NCI-H187 treated with DMSO at 0.1 percent for 48 hours (cell line): ENCODE measurements at places on chromosomes 7 and 10.

DNA sequence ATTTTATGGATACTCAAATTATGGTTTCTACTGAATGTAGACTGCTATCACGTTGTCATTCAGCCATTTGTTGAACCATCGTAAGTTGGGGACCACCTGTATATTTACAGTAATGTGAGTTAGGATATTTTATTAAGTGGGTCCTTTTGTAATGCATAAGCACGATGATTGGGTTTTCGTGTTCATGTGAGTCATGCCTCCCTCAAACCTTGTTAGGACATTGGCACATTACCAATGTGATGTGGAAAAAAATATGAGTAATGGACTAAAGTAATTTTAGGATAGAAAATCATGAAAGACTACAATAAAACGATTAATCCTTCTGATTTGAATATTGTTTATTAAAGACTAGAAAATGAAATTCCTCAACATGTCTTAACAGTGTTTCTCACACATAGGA is 8.7 kb downstream of the SMC3 start:
- DNase-seq, result no peak

DNA sequence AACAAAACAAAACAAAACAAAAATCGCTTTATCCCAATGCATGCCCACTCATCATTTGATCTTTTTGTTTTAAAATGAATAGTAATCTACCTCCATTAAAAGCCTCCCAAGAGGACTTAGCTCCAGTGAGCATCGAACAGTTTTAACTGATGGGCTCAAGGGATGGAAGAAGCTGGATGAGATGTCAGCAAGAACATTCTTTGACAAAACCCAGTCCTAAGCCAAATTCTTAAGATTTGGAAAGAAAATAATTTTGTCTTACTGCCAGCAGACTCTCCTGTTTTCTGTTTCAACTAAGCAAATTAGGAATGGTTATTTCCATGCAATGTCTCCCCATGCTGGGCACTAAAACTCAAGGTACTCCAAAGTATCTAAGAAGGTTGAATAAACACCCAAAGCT is 127.3 kb downstream of the RNLS start:
- DNase-seq, result no peak

- no peak for DNase-seq
Observed at GRCh38 chr7:2894118-2894940, 50.2 kb upstream of the GNA12 start.

DNA sequence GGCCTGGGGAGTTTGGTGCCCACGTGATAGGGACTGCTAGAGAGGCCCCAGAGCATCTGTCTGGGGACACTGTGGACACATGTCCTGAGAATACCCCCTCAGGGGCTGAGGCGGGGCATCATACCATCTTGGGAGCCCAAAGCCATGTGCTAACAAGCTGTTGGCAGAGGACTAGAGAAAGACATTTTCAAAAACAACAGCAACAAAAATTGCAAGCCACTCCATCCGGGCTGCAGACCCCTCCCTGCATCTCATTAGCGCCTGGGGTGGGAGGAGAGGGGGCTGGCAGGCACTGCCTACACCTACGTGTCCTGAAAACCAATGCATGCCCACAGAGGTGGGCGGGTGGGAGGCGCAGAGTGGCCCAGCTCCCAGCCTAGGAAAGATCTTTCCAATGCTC is 507.4 kb upstream of the PODXL start:
- no peak for DNase-seq

- DNase-seq, result no peak
Observed at GRCh38 chr10:132408823-132409666, 12.0 kb downstream of the PWWP2B start.

- no peak for DNase-seq
Observed at GRCh38 chr7:27179503-27180430, 5.3 kb downstream of the HOXA11 start.

GRCh38 chr10:68315582-68315981 is 16.3 kb upstream of the HNRNPH3 start:
- DNase-seq, result no peak

DNA sequence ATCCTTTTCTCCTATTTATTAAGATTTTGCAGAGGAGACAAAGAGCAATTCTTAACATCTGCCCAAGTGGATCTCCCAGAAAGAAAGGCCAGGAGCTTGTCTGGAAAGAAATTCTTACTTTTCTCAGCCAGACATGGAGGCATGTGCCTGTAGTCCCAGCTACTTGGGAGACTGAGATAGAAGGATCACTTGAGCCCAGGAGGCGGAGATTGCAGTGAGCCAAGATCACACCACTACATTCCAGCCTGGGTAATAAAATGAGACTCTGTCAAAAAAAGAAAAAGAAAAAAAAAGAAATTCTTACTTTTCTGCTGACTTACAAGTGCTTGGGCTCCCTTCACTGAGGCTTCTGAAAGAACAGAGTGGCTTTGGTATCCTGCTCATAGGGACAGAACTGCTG is 2.4 kb upstream of the CYP3A43 start:
- no peak for DNase-seq

DNA sequence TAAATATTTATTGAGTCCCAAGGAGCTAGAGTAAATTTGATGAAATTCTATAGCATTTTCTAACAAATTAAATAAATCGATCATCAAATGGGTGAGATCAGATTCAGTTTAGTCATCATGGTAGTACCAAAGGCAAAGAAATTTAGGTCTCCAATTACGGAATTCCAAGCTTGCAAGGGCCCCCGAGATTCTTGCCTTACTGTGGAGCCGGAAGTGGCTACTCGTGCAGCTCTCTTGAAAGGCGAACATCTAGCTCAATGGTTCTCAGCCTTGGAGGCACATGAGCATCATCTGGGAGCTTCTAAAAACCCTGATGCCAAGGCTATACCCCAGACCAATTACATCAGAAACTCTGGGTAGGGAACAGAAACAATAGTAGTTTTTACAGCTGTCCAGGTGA is 117.9 kb upstream of the PRR15 start:
- DNase-seq, result no peak

DNA sequence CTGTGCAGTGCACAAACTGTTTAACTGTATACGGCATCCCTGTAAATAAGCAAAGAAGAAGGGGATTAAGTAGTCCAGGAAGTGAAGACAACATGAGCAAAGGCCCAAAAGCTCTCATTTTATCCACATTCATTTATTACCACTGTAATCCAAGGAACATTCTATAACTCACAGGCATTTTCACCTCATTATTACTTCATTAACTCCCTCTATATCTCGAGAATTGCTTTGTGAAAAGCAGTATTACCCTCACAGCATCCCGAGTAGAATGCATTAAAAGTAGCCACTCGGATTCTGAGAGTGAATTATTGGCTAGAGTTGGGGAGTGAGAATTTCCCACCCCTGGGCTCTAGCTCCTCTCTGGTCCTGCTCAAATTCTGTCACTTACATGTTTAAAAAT is 51.0 kb upstream of the CHCHD3 start:
- no peak for DNase-seq

- DNase-seq, result no peak
Observed at GRCh38 chr7:128920913-128921582, 10.5 kb upstream of the KCP start.

GRCh38 chr7:44385434-44386138 is 60.2 kb upstream of the CAMK2B start:
- no peak for DNase-seq

GRCh38 chr10:46319389-46319788 is 32.6 kb downstream of the ANTXRL start:
- no peak for DNase-seq

GRCh38 chr7:88758381-88759229 is 895 bp upstream of the ZNF804B start:
- no peak for DNase-seq

DNA sequence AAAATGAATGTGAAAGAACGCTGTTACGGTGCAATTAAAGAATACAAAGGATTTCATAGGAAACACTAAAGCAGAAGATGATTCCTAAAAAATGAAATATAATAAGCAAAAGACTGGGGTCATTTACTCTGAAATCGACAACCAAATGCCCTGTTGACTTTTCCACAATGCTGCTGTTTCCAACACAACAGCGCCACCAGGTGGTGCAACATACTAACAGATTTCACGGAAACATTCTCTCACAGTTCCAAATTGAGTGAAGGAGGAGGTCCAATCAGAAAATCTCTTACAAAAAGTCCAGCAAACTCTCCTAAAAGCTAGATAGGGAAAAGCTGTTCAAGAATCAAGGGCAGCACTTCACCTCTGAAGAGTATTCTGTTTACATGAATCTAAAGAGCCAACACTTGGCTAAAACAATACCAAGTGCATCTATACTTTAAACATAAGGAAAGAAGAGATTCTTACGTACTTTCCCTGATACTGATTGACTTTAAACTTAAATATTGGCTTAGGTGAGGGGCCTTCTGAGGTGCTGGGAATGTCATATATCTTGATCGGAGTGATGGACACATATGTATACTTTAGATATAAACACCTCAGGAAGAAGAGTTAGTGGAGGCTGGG is 55.9 kb downstream of the UPF2 start:
- no peak for DNase-seq

DNA sequence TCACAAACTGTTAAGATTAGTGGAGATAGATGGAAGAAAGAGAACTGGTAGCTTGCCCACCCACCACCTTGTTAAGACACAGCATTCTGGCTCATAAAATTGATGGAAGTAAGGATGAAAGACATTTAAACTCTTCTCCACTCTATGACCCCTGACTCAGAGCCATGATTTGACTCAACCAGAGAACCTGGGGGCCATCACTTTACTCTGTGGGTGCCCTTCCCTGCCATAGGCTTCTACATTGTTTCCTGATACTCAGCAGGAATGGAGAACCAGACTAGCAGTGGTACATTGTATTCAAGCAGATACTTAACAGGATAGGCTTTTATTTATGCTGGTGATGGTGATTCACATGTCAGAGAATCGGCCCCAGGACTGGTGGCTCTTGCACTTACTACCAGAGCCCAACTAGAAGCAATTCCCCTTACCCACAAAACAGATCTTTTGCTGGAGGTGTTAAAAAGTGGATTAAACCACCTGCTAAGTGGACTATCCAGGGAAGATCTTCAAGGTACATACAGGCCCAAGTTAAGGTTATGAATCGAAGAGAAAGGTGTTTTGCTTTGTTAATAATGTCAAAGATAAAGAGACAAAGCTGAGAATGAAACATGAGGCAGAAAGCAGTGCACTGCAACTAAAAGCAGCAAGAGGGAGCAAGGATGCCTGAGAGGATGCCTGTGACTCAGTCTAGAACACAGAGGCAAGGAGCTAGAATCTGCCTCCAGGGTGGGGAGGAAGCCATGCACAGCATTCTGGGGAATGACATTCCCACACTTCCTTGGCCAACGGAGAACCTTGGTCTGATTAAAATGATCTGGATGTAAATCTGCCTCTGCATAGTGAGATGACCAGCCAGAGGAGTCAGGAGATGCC is 36.0 kb upstream of the GLI3 start:
- no peak for DNase-seq

- no peak for DNase-seq
Observed at GRCh38 chr7:35849158-35849831, 48.4 kb downstream of the SEPTIN7 start.

DNA sequence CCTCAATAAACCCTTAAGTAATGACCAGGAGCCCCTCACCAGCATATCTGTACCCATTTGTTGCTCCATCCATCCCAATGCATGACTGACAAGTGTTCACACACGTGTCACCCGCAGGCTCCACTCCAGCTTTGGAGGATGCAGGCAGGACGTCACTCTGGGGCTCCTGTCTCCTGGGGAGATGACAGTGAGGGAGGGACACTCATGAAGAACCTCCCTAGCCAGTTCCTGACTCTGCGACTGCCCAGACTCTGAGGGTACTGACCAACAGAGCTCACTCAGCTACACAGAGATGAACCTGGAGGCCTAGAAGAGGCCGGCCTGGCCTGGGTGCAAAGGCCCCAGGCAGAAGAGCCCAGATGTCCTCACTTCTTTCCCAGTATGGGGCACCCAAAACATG is 135.1 kb upstream of the RET start:
- no peak for DNase-seq

DNA sequence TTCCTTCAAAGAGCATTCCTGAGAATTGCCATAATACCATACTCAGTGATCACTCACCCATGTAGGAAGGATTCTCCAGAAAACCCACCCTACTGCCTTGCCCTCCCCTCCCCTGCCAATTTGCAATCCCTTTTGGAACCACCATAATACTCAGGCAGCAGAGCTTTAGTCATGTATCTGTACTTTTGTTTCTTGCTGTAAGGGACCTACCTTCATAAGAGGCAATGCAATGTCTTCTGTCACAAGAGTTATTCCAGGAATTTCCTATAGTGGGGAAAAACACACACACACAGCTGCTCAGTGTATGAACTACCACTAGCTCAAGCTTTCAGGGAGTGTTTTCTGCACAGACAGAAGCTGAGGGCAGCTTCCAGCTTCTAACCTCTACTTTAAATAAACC is 67.0 kb downstream of the GSAP start:
- DNase-seq, result no peak

GRCh38 chr7:140390466-140391190 is 7.7 kb downstream of the SLC37A3 start:
- DNase-seq, result no peak

DNA sequence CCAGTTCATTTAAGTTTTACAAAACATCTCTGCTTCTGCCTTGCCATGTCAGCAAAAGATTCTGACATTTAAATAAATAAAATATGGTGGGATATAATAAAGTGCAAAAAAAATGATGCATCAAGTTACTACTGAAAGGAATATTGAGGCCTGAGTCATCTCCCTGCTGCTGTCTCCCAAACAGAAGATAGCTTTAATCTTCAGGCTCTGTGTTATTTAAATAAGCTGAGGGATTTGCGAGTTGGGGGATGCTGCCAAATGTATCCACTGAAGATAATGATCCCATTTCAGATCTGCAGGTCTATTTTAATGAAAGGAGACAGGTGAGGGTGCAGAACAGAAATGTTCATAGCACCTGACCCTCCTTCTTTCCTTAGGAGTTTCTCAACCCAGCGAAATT is 720.8 kb downstream of the AUTS2 start:
- DNase-seq, result no peak

DNA sequence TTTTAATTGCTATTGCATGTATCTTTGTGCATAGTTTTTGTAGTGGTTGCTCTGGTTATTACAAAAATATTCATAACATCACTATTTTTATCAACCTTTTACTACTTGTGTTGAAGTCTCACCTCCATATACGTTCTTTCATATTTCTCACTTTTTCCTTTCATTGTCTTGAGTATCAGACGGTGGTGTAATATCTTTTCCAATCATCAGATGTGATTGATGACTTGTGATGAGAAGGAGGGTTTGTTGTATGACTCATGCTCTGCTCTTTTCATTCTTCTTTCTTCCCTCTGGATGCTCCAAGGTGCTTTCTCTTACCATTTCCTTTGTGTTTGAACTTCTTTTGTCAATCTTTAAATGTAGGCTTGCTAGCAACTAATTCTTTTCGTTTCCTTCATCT is 310.2 kb downstream of the TNS3 start:
- no peak for DNase-seq

- DNase-seq, result no peak
Observed at GRCh38 chr7:141094336-141095070, 20.6 kb downstream of the TMEM178B start.
